ENCODE measurements at places on chromosomes 3 and 15.

DNA sequence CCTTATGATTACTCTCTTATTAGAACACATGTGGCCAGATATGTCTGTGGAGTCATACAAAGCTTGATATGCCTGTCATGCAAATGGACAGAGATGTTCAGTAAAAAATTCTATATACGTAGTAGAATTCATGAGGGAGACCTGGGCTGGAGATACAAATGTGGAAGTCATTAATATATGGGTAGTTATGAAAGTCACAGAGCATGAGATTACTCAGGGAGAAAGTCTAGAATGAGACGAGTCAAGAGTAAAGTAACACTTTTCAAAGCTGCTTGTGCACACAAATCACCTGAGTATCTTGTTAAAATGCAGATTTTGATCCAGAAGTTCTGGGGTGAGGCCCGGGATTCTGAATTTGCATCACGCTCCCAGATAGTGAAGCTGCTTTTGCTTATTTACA lies 28.4 kb downstream of the OXSM start:
- DNase-seq: no peak

DNA sequence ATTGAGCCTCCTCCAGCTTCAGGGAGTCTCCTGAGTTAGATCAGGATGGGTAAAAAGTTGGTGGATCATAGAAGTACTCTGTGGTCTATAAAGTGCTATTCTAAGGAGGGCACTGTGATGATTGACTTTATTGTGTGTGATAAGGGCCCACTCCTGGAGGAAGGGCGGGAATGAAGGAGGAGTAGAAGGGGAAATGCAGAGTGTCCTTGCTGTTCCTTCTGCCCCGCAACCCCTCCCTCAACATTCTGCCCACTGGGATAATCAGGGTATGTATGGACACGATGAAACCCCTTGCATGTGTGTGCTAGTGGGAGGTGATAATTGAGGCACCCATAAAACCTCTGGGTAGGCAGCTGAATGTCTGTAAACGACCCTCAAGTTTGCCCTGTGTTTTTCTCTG lies 66.2 kb downstream of the CLDN11 start:
- no peak for DNase-seq

- DNase-seq: no peak
Observed at GRCh38 chr3:73516631-73517030, 108.1 kb downstream of the PDZRN3 start.

- no peak for DNase-seq
Observed at GRCh38 chr15:37218351-37218916, 118.1 kb upstream of the MEIS2 start.

- peak; percentile 68 for DNase-seq
Observed at GRCh38 chr15:62391641-62392262, 226.7 kb upstream of the C2CD4B start.

DNA sequence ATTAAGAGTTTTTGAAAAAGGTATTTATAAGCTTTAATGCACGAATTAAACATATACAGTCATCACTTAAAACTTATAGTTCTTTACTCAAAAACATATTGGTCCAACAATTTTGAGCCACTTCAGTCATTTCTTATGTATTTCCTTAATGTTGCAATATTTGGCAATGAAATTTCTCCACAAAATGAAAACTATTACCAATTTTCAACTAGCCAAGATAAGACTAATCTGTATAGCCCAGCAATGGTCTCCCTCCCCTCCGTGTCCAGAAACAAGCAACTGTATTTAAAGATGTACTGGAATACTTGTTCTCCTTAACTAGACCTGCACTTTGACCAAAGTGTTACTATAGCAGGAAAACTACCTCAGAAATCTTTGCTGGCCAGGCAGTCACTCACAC lies 9.2 kb downstream of the ARF4 start:
- no peak for DNase-seq

DNA sequence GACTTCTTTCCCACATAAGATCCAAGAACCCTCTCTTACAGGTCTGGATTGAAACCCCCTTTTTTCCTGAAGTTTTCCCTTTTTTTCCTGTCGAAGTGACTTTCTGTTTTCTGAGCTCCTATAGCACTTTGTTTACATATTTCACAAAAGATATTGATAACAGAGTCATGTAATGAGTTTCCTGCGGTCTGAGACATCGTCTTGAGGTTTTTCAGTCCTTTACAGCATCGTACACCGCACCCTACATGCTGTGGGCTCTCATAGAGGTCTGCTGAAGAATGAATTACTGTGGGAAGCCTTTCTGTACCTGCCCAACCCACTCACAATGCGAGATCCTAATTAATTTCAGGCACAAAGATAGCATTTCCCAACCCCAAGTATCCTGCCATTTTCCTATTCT lies 53.1 kb downstream of the MCF2L2 start:
- DNase-seq: no peak

DNA sequence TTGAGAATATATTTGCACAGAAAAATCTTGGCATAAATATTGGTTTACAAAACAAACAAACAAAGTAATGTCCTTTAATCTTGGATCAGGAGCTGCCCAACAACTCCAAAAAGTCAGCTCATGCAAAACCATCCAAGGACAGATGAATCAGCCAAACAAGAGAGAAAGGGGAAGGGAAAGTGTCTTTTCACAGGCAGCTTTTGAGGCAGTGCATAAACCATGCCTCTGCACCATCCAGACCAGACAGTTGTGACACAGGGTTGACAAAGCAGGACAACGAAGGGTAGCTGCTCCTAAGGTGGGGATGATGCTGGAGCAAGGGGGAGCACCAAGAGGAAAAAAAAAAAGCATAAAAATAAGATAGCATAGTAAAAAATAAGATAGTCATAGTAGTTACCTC lies 8.7 kb downstream of the CD86 start:
- no peak for DNase-seq

DNA sequence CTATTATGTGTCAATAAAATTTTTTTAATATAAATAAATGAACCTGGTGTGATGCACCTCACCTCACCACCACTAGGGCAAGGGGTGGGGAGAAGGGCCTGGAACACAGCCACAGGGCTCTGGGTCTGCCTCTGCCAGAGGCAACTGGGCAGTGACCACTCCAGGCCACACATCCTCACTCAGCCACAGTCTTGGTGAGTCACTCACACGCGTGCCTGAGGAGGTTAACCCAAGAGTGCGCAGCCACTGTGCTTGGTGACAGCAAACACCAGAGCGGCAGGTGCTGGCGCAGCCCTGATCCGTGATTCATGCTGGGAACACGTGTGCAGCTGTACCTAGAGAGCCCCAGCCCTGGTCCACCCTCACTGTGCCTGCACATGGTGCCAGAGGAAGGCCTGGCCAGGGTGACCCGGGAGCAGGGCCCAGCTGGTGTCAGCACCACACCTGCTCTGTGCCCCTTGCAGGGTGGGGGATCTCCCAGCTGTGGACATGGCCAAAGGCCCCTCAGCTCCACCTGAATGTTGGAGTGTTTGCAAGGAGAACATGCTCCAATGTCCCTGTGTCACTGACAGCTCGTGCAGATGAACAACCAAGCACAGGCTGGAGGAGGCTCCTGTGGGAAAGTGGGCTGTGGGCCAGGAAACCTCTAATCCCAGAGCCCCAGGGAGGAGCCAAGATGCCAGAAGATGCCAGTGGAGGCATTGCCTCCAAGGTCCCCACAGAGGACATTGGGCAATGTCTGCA lies 2.1 kb downstream of the SLC41A3 start:
- no peak for DNase-seq

DNA sequence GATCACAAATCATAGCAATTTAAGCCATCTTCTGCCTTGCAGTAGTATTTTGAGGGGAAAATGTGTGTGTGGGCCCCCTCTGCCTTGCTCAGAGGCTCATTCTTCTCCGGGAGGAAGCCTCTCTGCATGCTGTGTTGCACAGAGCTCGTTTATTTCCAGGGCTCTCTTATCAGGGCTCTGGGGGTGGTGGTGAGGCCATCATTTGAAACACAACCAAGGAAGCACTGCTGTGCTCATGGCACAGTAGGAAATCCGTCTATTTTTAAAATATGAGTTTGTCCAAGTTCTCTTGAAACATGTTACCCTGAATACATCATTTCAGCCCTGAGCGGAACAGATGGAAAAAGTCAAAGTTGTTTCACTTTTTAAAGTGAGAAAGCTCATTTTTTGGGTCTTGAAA lies 369.0 kb upstream of the CFAP20DC start:
- no peak for DNase-seq

- DNase-seq: no peak
Observed at GRCh38 chr3:37255990-37256308, 81.6 kb upstream of the LRRFIP2 start.

- DNase-seq: no peak
Observed at GRCh38 chr3:23130406-23130805, 72.7 kb upstream of the UBE2E2 start.
